ENCODE measurements at places on chromosomes 6 and 20. TPM values are rescaled to one million over a fixed set of nuclear protein-coding genes. Genes with fewer than 3 reads are reported as not detected.

GRCh38 chr6:124671324-124671723 is 290.9 kb upstream of the RNF217 start:
- DNase-seq = no peak
- no peaks in the 10 kb centered on the region for H3K27me3 ChIP-seq
- no peaks in the 10 kb centered on the region for H3K4me1 ChIP-seq
- no peak overlapping the region for H3K27ac ChIP-seq

RSPO4 gene
- total RNA-seq = not detected

- DNase-seq = no peak
- no peak overlapping the region for H3K27ac ChIP-seq
- H3K27me3 ChIP-seq = no peaks in the 10 kb centered on the region
- H3K4me1 ChIP-seq = peaks cover 27% of the 10 kb centered on the region
- no peaks in the 10 kb centered on the region for H3K36me3 ChIP-seq
Measured at GRCh38 chr6:4636881-4637224, 139.4 kb upstream of the CDYL start.

LST1 gene
- not detected for total RNA-seq

AVP gene
- not detected for total RNA-seq

SPEF1 gene
- 0.31 TPM for total RNA-seq

DNA sequence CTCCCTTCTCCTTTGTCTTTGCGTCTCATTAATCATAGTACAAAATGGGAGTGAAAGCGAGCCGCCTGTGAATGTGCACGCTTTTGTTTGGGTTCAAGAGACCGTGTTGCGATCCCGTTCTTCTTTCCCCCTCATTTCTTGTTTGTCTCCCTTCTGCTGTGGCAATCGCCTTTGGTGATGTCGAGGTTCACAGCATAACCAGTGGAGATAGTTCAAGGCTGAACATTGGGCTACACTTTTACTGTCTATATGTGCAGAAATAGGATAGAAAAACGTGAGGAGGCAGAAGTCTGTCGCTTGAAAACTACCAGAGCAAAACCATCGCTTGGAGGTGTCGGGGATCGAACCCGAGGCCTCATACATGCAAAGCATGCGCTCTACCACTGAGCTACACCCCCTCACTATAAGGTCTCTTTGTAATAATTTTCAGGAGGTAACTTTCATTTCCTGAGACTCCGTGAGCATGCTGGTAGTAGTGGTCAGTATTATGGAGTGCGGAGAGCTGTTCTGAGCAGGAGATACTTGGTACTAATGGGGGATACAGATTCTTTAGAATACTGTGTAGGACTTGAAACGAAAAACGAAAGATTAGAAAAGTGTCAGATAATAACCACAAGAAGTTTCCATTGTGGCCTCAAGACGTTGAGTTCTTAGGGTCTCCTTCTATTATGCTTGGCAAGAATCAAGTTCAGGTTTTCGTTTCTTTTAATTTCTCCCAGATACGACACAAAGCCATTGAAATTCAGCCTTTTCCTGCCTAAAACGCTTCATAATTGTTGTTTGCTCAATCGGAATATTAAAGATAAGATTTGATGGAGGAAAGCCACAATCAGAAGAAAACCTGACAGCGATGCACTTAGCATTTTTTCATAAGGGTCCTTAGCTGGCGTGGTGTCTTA is 106.6 kb downstream of the TRIM27 start:
- H3K27ac ChIP-seq = peak overlapping the region; percentile 45
- H3K4me3 ChIP-seq = peak overlapping the region; percentile 83
- peak; percentile 95 for DNase-seq
- peaks cover 42% of the 10 kb centered on the region for H3K4me1 ChIP-seq

ENPP4 gene
- total RNA-seq = not detected

DNA sequence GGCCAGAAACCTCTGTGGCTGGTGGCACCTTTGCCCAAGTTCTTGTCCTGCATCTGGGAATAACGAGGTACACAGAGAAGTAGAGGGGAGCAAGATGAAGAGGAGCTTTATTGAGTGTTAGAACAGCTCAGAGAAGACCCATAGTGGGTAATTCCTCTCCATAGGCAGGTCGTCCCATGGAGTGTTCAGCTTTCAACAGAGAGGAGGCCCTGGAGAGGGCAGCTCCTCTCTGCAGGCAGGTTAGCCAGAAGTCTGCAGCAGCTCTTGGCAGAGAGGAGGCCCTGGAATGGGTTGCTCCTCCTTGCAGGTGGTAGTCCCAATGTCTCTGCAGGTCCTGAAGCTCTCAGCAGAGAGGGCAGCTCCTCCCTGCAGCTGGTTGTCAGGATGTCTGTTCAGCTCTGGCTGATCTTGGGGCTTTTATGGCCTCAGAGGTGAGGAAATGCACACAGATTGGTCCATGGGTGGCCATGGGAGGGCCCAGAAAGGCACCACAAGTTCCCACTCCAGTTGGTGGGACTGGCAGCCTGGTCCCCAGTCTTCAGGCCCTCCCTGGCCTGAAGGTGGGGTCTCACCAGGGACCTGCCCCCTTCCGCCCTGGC is 89.0 kb downstream of the IPCEF1 start:
- DNase-seq = no peak
- H3K27ac ChIP-seq = no peak overlapping the region

Data from HFFc6 (cell line).